ENCODE measurements at places on chromosomes 6 and 20.

- no peak for DNase-seq
Measured at GRCh38 chr6:167904791-167905190, 78.1 kb downstream of the AFDN start.

DNA sequence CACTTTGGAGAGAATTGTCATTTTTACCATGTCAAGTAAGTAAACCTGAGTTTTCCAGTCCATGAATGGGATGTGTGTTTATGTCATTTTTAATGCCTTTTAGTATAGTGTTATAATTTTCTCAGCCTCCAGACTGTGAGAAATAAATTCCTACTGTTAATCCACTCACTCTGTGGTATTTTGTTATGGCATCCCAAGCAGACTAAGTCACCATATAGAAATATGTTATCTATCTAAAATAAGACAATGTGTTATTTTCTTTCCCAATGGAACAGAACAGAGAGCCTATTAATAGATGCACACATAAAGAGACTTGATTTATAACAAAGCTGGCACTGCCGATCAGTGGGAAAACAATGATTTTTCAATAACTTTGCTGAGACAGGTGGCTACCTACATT is 70.2 kb upstream of the SLC4A11 start:
- DNase-seq, result no peak

- no peak for DNase-seq
Measured at GRCh38 chr20:48556956-48557355, 270.8 kb downstream of the PREX1 start.

DNA sequence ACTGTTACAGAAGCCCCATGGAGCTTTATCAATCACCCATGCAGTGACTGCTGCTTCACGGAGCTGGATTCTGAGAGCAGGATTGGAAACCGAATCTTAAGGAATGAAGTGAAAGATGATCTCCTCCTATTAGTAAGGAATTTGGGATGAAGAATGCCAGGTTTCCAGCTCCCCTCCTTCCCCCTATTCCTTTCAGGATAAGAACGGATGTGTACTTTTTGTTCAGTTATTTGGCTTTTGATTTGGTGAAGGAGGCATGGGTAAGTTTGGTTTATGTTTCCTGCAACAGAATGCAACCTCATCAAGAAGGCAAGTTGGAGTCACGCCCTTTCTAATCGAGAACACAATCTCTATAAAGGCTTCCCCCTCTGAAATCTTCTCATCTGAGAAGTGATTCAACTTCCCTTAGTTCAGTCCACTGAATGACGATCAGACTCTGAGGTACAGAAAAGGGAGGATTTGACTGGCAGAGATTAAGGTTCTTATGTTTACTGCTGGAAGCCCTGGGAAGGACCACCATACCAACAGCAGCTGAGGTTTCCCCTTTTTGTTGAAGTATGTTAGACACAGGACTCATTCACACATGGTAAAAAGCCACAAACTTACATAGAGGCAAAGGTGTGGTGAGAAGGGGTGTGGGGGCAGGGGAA is 5.5 kb downstream of the ELMO2 start:
- DNase-seq, result no peak

All from activated T-cell treated with anti-CD3 and anti-CD28 coated beads for 48 hours (primary cell).